ENCODE measurements at places on chromosomes 1 and 21. TPM values are rescaled to one million over a fixed set of nuclear protein-coding genes. Genes with fewer than 3 reads are reported as not detected.
A peak's percentile ranks its signal among the peaks of the same experiment; 100 is the strongest.

Gene CA6
- total RNA-seq = not detected

Gene SHISA4
- 2.4 TPM for total RNA-seq

DNA sequence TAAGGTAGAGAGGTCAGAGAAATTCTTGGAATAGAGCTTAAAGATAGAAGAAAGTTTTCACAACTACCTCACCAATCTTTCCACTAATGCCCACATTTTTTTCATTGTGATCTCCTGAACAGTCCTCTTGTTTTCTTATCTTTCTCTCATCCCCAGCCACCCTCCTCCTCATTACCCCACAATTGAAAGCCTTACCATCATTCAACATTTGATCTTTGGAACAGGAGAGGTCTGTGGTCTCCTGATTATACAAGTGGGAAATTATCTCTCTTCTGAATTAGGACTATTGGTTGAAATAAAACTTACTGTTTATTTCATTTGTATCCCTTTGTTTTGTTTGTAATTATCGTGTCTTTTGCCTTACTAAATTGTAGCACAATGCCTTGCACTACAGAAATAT is 29.6 kb downstream of the DNAH14 start:
- DNase-seq = no peak

Gene OR2T2
- not detected for total RNA-seq

GRCh38 chr1:174902531-174903099 is 97.1 kb upstream of the CACYBP start:
- peak; percentile 63 for DNase-seq

- DNase-seq = no peak
Observed at GRCh38 chr1:100239961-100240360, 9.7 kb downstream of the DBT start.

Gene TFF1
- total RNA-seq = not detected

Gene RASSF5
- 2.4 TPM for total RNA-seq

Gene EPRS1
- total RNA-seq = 135 TPM

DNA sequence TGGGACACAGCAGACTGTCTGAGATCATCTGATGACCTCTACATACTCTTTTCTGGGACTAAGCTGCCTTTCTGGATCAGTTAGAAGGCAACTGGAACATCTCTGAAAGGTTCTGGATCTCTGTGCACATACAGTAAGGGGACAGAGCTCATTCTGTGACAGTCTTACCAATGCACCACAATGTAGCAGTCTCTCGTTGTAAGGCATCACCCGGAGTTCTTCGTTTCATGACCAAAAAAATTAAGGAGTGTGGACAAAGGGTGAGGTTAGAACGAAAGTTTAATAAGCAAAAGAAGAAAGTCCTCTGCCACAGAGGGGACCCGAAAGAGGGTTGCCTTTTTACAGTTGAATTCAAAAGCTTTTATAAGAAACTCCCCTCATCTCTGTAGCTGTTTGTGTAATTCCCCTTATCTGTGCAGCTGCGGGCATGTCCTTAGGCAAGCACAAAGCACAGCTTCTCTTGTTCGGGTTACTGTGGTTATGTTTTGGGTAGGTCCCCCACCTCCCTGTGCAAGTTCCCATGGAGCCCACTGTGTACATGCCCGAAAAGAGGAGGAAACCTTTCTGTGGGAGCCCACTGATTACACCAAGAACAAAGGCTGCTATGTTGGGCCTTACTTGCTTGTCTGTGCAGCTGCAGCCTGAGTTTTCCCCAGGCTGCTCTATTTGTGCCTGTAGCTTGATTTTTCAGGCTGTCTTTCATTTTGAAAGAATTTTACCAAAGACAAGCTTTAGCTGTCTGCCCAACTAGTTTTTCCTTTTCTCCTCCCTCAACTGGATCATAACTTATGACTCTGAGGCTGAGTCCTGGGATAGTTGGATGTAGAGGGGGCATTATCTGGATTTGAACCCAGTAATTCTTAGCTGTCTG is 53.1 kb upstream of the CACNA1E start:
- no peak for DNase-seq

DNA sequence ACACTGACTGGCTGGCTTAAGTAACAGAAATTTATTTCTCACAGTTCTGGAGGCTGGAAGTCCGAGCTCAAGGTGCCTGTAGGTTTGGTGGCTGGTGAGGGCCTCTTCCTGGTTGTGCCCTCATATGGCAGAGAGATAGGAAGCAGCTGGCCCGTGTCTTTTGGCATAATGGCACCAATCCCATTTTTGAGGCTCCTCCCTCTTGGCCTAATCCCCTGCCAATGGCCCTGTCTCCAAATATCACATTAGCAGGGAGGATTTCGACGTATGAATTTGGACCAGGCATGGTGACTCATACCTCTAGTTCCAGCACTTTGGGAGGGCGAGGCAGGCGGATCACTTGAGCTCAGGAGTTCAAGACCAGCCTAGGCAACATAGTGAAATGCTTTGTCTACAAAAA is 37.4 kb downstream of the AGPAT3 start:
- DNase-seq = no peak

Gene OPN3
- 35.7 TPM for total RNA-seq

DNA sequence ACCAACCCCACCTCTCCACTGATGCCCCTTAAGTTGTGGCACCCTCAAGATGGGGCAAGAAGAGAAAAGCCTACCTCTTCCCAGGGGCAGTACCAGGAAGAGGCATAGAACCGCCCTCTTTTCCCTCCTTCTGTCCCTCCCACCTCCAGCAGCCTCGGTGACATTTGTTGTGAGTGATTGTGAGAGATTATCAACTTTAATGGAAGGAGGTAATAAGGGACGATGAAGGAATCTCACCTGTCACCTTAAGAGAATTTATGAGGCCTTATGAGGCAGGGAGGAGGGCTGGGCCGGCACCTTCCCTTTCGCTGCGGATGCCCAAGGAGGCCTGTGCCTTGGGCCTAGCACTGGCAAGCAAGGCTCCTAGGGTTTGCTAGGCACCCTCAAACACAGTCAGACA is 1.4 kb upstream of the ADGRB2 start:
- DNase-seq = no peak

DNA sequence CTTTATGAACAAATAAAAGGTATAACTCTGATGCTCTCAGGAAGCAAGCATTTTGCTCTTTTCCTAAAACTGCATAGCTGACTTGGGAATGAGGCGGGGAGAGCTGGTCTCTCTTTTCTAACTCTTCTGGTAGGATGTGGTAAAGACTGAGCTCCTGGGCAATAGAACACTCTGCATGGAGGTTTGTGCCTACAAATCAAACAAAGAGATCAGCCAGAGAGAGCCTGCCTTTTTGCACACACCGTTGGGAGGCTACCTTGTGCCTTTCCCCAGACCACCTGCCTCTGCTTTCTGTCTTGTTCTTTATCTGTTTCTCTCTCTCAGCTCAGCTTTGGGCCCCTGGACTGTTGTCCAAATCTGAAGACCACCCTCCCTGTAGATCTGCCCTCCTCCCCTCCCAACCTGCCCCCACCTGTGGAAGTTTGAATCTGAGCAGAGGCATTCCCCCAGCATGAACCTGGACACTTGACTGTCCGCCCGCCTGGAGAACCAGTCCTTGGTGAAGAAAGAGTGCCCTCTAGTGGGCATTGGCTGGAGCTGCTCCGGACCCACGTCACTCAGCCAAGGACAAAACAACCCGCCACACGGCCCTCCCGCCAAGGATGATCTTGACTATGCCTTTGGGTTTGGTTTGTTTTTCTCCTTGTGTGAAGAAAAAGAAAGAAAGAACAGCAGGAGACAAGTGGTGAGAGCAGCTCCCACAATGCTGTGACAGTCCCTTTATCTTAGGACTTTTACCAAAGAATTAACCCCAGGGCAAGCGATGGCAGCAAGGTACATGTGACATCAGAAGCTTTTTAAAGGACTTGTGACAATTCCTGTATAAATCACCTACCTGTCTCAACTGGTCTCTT is 228.2 kb downstream of the PBX1 start:
- DNase-seq = peak; percentile 67

GRCh38 chr21:40299451-40299850 is 432.2 kb downstream of the PCP4 start:
- no peak for DNase-seq
